ENCODE measurements at places on chromosomes 7 and 10.

- H3K27me3 ChIP-seq, result no peaks in the 10 kb centered on the region
- no peaks in the 10 kb centered on the region for H3K36me3 ChIP-seq
- DNase-seq, result no peak
- H3K27ac ChIP-seq, result no peak overlapping the region
- H3K4me3 ChIP-seq, result no peak overlapping the region
These were observed 4.0 kb downstream of the CDHR1 start for GRCh38 chr10:84198206-84198915.

- no peak overlapping the region for H3K4me3 ChIP-seq
- no peak overlapping the region for H3K27ac ChIP-seq
- no peaks in the 10 kb centered on the region for H3K36me3 ChIP-seq
- no peaks in the 10 kb centered on the region for H3K27me3 ChIP-seq
These were observed 525.8 kb downstream of the NRG3 start for GRCh38 chr10:82400841-82401240.

DNA sequence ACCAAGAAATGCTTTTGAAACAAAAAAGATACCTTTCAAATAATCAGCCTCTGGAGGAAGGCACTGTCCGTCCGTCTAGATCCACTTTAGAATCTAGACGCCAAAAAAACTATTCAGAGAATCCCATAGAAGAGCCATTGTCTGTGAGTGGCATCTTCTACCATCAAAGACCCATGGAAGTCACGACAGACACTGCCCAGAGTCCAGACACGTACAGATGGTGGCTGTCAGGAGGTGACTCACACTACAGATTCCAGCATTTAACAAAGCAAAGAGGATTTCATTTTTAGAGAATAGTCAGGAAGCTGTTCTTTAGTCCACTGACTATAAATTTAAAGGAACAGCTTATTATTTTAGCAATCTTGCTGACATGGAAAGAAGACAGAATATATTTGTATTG is 11.7 kb downstream of the C1QL3 start:
- no peaks in the 10 kb centered on the region for H3K4me1 ChIP-seq
- no peaks in the 10 kb centered on the region for H3K27me3 ChIP-seq
- no peak overlapping the region for H3K27ac ChIP-seq
- no peaks in the 10 kb centered on the region for H3K36me3 ChIP-seq
- DNase-seq, result no peak
- H3K4me3 ChIP-seq, result no peak overlapping the region

- H3K4me1 ChIP-seq, result no peaks in the 10 kb centered on the region
- H3K36me3 ChIP-seq, result no peaks in the 10 kb centered on the region
- DNase-seq, result no peak
- H3K4me3 ChIP-seq, result no peak overlapping the region
- no peak overlapping the region for H3K27ac ChIP-seq
- H3K27me3 ChIP-seq, result no peaks in the 10 kb centered on the region
These were observed 47.5 kb upstream of the CACUL1 start for GRCh38 chr10:118802126-118802793.

DNA sequence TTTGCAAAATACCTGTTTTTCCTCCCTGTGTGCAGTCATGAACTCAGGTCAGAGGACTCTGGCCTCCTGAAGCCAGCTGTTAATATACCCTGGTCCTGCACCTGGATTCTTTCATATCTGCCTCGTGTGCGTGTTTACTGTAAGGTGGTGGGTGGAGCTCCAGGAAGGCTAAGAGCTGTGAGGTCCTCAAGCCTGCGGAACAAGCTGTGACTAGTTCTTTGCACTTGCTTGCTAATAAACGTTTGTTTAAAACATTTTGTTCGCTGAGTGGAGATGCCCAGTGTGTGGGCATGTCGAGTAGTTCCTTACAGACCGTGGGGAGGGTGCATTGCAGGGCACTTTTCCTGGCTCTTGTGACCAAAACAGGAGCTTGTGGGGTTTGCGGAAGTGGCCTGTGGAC is 139.0 kb downstream of the DOCK1 start:
- H3K36me3 ChIP-seq, result no peaks in the 10 kb centered on the region
- H3K4me3 ChIP-seq, result no peak overlapping the region
- peak; percentile 16 for DNase-seq
- H3K27me3 ChIP-seq, result no peaks in the 10 kb centered on the region
- H3K4me1 ChIP-seq, result no peaks in the 10 kb centered on the region
- no peak overlapping the region for H3K27ac ChIP-seq

- H3K27me3 ChIP-seq, result no peaks in the 10 kb centered on the region
- no peaks in the 10 kb centered on the region for H3K36me3 ChIP-seq
- H3K4me1 ChIP-seq, result no peaks in the 10 kb centered on the region
- no peak overlapping the region for H3K4me3 ChIP-seq
- no peak for DNase-seq
These were observed 198.3 kb downstream of the HDAC9 start for GRCh38 chr7:18693816-18694215.

DNA sequence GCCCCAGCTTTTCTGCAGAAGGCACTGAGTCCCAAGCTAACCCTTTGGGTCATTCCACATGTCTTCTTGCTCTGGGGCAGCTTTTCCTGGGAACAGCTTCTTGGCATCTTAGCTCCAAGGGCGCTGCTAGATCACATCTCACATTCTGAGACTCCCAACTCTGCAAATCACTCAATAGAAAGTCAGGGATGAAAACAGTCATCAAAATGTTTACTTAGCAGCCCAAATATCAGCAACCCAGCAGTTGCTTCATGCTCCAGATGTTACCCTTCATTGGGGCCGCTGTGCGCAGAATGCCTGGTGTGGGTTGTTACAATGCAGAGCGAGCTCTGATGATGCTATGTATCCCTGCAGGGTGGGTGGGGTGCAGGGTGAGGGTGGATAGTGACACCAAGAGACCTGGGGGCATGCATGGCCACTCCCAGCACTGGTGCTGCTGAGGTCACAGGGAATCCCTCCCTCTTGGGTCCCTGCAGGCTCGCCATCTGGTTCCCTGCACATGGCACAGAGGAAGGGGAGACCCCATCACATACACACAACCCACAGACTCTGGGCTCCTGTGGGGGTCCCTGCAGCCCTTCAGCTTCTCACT is 19.0 kb downstream of the WDFY4 start:
- H3K36me3 ChIP-seq, result no peaks in the 10 kb centered on the region
- H3K4me1 ChIP-seq, result peaks cover 3% of the 10 kb centered on the region
- DNase-seq, result no peak
- no peaks in the 10 kb centered on the region for H3K27me3 ChIP-seq

GRCh38 chr7:84210301-84210700 is 15.7 kb upstream of the SEMA3A start:
- no peaks in the 10 kb centered on the region for H3K27me3 ChIP-seq
- no peak for DNase-seq
- H3K36me3 ChIP-seq, result no peaks in the 10 kb centered on the region
- no peak overlapping the region for H3K4me3 ChIP-seq

DNA sequence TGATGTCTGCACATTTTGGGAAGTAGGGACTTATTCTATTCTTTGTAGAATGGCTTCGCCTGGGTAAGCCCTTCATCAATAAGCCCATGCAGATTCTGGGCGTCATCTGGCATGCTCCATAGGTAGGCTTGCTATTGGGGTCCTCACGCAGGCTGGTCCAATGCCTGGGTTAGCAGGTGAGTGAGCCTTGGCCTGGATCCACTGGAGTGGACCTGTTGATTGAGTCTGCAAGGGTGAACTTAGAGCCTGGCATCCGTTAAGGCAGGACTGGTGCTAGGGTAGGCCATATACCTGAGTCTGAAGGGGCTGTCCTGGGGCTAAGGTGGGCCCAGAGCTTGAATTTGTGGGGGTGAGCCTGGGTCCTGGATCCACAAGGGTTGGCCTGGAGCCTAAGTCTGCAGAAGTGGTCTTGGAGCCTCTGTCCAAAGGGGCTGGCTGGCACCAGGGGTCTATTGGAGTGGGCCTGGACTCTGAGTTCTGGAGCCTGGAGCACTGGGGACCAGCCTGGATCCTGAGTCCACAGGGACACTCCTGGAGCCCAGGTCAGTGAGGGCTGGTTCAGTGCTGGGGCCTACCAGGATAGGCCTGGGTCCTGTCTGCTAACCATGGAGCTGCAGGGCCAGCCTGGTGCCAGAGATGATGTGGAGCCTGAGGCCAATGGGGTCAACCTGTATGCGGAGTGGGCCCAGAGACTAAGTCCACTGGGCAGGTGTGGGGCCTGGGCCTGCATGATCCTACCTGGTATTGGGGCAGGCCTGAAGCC is 297.7 kb downstream of the PTPRN2 start:
- no peak overlapping the region for H3K27ac ChIP-seq
- H3K4me1 ChIP-seq, result no peaks in the 10 kb centered on the region
- DNase-seq, result no peak
